ENCODE measurements at places on chromosomes 13 and 19.

GRCh38 chr19:6242677-6243076, 37.1 kb downstream of the MLLT1 start:
- no peak for DNase-seq

DNA sequence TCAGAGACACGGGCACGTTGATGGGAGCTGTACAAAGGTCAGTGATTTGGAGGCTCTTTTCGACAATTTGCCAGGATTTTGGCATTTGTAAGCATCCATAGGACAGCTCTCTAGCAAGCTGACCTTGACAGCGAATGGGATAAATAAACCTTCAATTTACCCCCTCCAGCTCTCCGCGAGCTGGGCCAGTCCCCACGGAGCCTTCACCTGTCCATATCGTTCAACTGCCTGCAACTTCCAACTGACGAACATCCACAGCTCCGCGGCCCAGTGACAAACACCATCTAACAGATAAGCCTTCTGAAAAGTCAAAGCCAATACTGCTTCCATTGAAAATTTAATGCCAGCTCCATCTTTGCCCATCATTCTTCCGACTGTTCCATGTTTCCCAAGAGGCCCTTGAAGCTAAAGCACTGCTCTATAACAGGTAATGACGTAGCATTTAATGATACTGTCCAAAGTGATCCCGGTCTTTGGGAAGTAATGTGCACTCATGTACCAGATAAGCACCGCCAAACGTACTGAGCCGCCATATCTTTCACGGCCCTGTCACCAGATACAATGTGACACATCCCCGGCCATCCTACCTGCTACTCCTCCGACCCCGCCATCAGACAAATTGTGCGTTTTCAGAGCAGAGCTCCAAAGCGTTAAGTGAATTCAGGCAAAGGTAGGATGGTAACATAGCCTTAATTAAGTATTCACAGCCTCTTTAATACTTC, 365.3 kb upstream of the ZNF507 start:
- no peak for DNase-seq

GRCh38 chr19:4059891-4060620, 6.6 kb downstream of the ZBTB7A start:
- DNase-seq = no peak

DNA sequence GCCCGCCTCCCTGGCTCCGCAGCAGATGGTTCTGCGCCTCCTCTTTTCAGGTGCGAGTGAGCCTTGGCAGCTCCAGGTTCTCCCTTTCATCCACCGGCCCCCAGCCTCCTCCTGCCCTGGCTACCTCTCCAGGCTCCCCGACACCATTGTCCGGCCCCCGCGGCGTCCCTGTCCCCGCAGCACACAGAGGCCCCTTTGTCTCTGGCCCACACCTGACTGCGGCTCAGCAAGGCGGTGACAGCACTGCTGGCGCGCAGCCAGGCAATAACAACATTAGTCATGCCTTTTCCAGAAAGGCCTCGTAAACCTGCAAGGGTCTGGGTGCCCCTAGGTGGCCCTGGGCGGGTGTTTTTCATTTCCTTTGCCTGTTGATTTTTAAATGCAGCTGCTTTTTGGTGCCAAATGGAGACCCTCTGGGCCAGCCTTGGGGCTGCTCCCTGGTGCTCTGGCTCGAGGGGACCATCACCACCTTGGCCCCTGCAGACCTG, 73.2 kb upstream of the MEDAG start:
- no peak for DNase-seq

DNA sequence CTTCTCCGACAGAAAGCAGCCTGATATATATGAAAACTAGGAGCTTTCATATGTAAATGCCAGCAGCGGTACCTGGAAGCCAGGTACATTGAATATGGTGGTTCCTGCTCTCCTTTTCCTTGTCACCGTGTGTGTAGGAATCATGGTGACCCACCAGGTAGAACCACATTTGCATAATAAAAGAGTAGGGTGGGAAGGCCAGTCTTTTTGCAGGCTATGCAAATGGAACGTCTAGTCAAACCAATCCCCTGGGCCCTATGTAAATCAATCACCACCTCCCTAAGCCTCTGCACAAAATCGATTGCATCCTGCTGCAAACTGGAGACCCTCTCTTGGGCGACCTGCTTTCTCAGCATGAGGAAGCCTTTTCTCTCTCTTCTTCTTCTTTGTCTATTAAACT, 22.2 kb upstream of the ZNF181 start:
- no peak for DNase-seq

GRCh38 chr13:64704121-64704649, 2526.0 kb downstream of the PCDH9 start:
- DNase-seq = no peak

GRCh38 chr13:76266561-76266960, 619.6 kb downstream of the KCTD12 start:
- no peak for DNase-seq

Measured in Panc1 (cell line).